NCI-H446 (cell line): ENCODE measurements at places on chromosomes 4 and X.

GRCh38 chr4:93835929-93836328 is 7.4 kb downstream of the ATOH1 start:
- no peak for DNase-seq

DNA sequence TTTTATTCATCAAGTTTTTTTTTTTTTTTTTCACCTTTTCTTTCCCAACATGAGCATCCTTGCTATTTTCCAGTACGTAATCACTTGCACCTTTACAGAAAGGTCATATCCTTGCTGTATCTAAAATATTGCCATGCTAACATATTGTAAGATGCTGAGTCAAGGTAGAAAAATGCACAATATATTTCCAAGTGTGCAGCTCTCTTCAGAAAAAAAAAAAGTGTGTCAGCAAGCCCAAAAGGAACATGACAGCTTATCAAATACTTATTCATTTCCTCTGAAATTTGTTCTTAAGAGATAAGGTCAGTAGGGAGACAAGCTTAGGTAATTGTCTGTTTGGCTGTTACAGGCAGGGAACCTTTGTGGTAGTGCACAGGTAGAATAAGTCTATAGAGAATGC is 27.0 kb downstream of the SH2D1A start:
- DNase-seq = no peak

GRCh38 chr4:106624671-106625070 is 256.1 kb upstream of the GIMD1 start:
- no peak for DNase-seq

DNA sequence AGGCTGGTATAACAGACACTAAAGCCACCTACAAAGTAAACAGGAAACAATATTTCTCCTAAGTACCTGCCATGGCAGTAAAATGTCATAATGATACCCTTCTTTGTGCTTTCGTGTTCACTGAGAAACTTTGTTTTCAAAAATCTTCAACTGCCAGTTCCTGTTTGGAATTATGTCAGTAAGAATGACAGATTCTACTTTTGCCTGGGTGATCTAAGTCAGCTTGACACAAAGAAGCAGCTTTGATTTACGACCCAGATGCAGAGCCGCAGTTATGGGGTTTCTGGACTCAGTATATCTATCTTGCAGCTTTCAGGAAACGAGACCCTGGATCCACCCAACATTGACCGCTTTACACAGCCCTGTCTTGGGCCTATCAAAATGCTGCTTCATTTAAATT is 71.2 kb downstream of the SNX25 start:
- no peak for DNase-seq

DNA sequence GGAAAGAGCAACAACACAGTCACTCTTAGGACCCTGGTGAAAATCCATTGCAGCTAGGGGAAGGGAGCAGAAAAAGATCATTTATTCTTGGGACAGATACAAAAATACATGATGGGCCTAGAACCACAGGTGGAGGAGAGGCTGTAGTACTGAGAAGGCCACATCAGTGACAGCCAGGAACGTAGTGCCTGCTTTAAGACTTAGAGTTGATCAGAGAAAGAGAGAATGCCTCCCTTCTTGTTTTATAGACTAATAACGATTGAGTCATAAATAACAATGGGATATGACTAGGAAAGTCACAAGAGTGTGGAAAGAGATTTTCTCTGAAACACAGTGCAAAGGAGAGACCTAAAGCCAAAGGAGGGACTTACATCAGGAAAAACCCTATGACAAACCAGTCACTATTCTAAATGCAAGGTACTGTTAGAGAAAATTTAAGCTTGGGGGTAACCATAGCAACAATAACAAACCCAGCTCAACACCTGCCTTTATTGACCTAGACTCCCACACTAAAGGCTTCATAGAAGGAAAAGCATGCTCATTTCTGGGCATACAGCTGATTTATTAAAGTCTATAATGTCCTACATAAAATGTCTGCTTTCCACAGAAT is 1015.0 kb upstream of the GRID2 start:
- DNase-seq = no peak

GRCh38 chr4:101156619-101157310 is 190.6 kb downstream of the PPP3CA start:
- no peak for DNase-seq

- DNase-seq = no peak
These were observed 20.5 kb upstream of the TMEM192 start for GRCh38 chr4:165133150-165133549.

DNA sequence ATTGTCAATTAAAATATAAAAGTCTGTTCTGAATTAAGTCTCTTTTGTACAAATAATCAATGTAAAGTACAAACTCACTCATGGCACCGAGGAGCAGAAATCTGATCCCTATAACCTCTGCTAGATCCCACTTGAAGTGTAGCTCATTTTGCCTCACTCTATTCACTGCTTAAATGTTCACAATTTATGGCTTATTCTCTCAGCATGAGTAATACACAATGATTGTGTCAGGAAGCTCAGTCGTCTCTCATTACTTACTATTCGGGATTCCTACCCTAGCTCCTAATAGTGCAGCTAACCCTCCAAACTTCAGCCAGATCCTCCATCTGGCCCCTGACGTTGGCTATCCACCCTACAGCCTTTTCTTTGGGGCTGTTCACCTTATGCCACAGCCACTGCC is 4.7 kb upstream of the AMMECR1 start:
- no peak for DNase-seq

DNA sequence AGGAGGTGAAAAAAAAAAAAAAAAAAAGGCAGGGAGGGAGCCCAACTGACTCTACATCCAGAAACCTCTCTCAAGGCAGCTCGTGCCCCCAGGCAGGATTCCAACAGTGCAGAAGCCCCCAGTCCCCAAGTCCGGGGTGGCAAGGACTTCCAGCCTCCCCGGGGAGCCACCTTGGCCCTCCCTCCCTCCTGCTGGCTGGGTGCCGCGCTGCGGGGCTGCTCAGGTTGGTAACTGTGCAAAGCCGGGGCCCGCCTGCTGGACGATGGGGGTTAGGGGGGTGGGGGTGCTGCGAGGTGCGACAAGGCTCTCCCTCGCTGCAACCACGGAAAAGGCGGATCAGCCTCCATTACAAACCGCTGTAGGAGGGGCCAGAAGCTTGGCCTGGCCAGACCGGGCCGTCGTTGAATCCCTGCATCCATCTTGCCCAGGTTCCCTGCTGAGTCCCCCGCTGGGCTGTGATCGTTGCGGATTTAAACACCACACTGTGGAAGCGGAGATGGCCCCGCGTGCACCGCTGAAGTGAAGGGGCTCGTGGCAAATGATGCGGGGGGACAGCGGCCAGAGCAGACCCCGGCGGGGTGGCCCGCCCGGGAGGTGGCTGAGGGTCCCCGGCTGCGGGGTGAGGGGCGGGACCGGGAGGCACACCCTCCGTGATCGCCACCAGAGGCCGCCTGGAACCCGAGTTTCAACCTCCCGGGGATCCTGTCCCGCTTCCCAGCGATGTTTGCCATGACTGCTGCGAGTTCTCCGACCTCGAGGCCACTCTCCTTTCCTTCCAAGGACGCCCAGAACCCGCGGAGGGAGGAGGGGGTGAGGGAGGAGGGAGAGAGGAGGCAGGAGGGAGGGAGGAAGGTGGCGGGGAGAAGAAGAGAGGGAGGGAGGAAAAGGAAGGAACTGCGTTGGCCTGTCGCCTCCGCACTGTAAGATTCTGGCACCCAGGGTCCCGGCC is 58.0 kb upstream of the DDX3X start:
- peak; percentile 16 for DNase-seq

DNA sequence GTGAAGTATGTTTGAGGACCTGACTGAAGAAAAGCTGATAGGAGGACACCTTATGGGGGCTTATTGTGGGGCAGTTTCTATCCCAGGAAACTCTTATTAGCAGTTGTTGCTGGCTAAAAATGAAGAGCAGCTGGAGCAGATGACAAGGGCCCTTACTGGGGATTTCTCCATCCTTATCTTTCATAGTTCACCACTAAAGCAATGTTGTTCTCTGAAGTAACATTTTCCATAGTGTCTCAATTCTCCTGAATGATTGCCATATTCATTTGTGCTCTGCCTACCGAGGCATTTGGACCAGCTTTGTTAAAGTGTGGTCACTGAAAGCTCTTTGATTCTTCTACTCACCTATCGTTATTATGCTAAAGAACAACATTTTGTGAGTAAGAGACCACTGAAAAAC is 7.7 kb downstream of the ENOX2 start:
- DNase-seq = no peak

DNA sequence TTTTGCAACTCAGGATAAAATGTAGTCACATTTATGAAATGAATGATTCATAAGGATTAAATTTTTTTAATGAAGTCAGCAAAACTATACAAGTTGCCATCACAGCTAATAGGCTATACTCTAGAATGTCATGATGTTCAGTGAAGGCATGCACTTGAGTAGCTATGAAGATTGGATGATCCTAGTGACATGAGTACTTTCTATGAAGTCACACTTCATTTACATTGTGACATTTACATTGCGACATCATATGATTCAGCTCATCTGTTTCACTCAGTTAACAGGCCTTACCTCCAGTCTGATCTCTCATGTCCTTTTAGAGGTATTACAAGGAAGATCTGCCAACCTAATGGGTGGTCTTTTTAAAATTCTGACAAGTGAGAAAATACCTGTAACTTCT is 82.7 kb upstream of the FGF13 start:
- DNase-seq = no peak

GRCh38 chr4:112280386-112281056 is 5.2 kb downstream of the TIFA start:
- no peak for DNase-seq

- no peak for DNase-seq
These were observed 23.8 kb downstream of the COL25A1 start for GRCh38 chr4:109278594-109279031.

DNA sequence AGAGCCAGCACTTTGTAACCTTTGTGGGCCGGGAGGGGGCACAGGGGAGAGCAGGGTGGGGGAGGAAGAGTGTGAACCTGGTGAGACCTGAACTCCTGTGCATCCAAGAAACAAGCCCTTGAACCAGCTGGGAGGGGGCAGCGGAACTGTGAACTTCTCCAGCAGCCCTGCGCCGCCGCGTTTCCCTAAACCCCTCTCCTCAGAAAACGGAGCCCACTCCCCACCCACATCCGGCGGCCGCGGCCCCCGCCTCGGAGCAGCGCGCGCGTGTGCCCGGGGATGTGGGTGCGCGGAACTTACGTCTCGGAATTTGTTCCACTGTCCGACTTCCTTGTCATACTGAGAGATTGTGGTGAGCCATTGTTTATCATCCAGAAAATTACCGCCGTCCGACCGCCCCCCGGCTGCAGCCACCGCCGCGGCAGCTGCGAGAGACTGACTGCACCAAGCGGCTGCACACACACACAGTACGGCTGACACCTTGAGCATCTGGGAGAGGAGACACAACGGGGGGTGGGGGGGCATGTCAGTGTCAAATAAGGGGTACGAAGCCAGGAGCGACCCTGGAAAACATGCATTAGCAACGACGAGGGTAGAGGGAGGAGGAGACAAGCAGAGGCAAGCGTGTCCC is 494 bp downstream of the SPOCK3 start:
- DNase-seq = peak; percentile 51

DNA sequence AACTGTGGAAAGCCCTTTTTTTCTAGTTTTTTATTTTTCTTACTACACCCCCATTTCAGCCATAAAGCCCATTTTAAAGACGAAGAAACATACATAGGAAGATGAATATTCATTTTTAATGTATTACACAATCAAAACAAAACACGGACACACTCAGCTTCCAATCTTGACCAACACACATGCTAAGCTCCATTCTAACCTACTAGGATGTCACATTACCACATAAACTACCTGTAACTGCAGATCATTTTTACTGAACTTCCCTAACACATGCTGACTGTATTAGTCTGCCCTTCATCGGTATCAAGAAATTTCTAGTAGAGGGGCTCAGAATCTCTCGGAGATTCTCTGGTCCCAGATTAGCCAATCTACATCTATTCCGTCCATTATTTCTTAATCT is 1.8 kb downstream of the CCNI start:
- DNase-seq = no peak
